ENCODE measurements at places on chromosomes 2 and 18.

GRCh38 chr2:42567806-42568400 lies 529 bp upstream of the MTA3 start:
- DNase-seq, result peak; percentile 45

- DNase-seq, result no peak
Observed at GRCh38 chr2:47208852-47209606, 53.9 kb upstream of the STPG4 start.

DNA sequence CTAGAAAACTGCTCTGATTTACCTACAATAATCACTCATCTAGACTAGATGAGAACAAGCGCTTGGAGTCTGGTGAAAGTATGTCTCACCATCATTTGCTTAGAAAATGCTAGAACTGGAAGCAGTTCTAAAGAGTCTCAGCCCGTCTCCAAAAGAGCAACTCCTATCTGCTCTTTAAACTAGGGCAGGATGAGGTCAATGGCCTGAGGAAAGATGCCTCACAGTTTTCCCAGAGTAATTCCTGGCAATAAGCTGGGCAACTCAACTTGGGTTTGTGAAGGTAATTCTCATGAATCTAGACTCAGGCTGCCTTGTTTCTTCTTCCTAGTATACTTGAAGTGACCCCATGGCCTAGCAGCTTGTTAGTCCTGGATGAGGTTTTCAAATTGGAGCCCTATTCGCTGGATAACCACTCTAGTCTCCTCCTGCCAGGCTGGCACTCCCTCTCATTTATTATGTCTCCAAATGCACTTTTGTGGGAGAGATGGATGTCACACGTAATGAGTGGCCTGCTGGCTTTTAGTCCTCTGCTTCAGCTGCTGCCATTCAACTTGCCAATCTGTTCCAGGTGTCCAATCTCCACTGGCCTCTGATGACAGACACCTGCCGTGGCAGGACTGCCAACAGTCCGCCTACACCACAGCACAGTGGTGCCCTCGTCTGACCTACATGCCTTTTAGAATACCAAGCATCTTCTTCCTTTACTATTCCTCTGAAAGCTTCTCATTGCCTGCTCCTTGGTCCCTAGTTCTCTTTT lies 80.9 kb downstream of the CABYR start:
- DNase-seq, result no peak

GRCh38 chr2:11503354-11503927 lies 30.4 kb upstream of the GREB1 start:
- no peak for DNase-seq

GRCh38 chr2:224211181-224211480 lies 172.0 kb upstream of the SERPINE2 start:
- no peak for DNase-seq

DNA sequence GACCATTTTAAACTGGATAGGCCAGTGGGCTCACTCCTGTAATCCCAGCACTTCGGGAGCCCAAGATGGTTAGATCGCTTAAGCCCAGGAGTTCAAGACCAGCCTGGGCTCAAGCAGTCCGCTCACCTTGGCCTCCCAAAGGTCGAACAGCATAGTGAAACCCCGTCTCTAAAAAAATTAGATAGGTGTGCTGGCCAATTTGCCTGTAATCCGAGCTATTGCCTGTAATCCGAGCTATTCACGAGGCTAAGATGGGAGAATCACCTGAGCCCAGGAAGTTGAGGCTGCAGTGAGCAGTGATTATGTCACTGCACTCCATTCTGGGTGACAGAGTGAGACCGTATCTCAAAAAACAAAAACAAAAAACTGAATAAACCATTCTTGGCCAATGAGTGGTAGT lies 52.6 kb upstream of the EMILIN2 start:
- no peak for DNase-seq

Data from nephron progenitor cell (in vitro differentiated cells).